CD8-positive, alpha-beta memory T cell (primary cell): ENCODE measurements at places on chromosomes 6 and 20. TPM values are rescaled to one million over a fixed set of nuclear protein-coding genes. Genes with fewer than 3 reads are reported as not detected.

Gene BPIFA1
- not detected for total RNA-seq

Gene DACT2
- not detected for total RNA-seq

Gene HLA-DQB1
- total RNA-seq, result 16.0 TPM

Gene HCK
- 0.28 TPM for total RNA-seq

Gene PACRG
- not detected for total RNA-seq

Gene AMD1
- total RNA-seq, result 96.3 TPM

Gene SNPH
- total RNA-seq, result 3.5 TPM

Gene STMND1
- total RNA-seq, result not detected

Gene PPP1R14C
- total RNA-seq, result 1.4 TPM

Gene MUCL3
- total RNA-seq, result not detected

Gene TAAR2
- not detected for total RNA-seq

Gene HLA-DQA2
- total RNA-seq, result 1.2 TPM

Gene MAFB
- total RNA-seq, result 1.7 TPM

Gene TP53TG5
- total RNA-seq, result not detected

Gene SIGLEC1
- total RNA-seq, result 0.18 TPM

Gene TRMT6
- total RNA-seq, result 35.8 TPM

Gene SLC4A11
- total RNA-seq, result 3.5 TPM

Gene OR2J3
- total RNA-seq, result not detected

Gene SGK2
- 0.24 TPM for total RNA-seq

Gene MMP24
- total RNA-seq, result 0.07 TPM

Gene RSPH4A
- total RNA-seq, result 0.11 TPM

Gene RBM24
- not detected for total RNA-seq

Gene OR2B6
- total RNA-seq, result not detected

Gene ECHDC1
- 65.0 TPM for total RNA-seq

Gene PPP1R16B
- 167 TPM for total RNA-seq

Gene DYNLT2
- total RNA-seq, result 1.4 TPM

Gene ID4
- total RNA-seq, result not detected

Gene ZFAND3
- total RNA-seq, result 29.4 TPM

Gene BANF2
- total RNA-seq, result not detected

Gene RHAG
- not detected for total RNA-seq

Gene ERVFRD-1
- total RNA-seq, result not detected

Gene CD83
- 56.2 TPM for total RNA-seq

Gene ZFP57
- total RNA-seq, result 9.2 TPM

Gene ZSCAN16
- 5.8 TPM for total RNA-seq

Gene ACOT13
- total RNA-seq, result 25.3 TPM

Gene HDGFL1
- total RNA-seq, result not detected

Gene SLC35F1
- not detected for total RNA-seq

Gene TNFRSF6B
- total RNA-seq, result not detected

Gene POU3F2
- not detected for total RNA-seq

Gene ALDH8A1
- 0.82 TPM for total RNA-seq

Gene ANKRD66
- total RNA-seq, result not detected

Gene LAMA5
- 0.78 TPM for total RNA-seq

Gene MYCT1
- not detected for total RNA-seq

Gene APOM
- 3.3 TPM for total RNA-seq

Gene SNRPB2
- 116 TPM for total RNA-seq

Gene BHLHE23
- total RNA-seq, result not detected

Gene PRIM2
- 34.8 TPM for total RNA-seq

Gene TFAP2A
- not detected for total RNA-seq

Gene BLTP3A
- total RNA-seq, result 18.8 TPM

Gene RALGAPA2
- 14.5 TPM for total RNA-seq

Gene ULBP1
- 0.74 TPM for total RNA-seq

Gene MLIP
- total RNA-seq, result not detected

Gene GRM1
- total RNA-seq, result not detected

Gene KCNK15
- 0.15 TPM for total RNA-seq

Gene PERP
- total RNA-seq, result 8.7 TPM

Gene ENPP4
- 13.0 TPM for total RNA-seq

Gene AIF1
- 35.6 TPM for total RNA-seq
